ENCODE measurements at places on chromosomes 12 and 14. TPM values are rescaled to one million over a fixed set of nuclear protein-coding genes. Genes with fewer than 3 reads are reported as not detected.

- DNase-seq: no peak
Measured at GRCh38 chr12:12724421-12725085, 7.4 kb downstream of the CDKN1B start.

- peak; percentile 80 for DNase-seq
Measured at GRCh38 chr14:56002876-56003625, 115.2 kb upstream of the PELI2 start.

DNA sequence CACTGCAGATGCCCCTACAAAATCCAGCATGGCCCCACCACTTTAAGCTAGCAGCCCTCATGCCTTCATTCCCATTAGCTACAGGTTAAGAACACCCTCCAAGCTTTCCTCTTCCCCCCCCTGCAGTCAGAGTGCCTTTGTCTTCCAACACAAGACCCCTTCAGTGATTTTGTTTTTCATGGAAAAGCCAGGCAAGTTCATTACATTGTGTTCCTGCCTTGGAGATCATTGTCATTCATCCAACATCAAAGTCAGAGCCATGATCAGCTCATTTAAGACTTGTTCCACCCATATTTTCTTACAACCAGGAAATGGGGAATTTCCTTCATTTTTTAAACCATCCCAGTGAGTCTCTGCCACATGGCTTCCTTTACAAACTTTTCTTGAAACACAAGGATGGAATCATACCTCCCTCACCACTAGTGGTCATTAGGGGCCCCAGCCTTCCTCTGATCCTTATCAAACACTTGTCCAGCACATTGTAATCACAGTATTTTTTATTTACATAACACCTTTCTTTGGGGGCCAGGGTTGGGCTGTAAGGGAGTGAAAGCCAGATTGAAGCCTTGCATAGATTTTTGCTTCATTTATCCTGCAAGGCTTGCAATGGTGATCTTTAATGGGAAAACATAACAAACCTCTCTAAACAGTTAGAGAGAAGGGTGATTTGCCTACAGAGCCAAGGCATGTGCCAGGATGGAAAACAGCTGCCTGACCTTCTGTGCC is 765.3 kb downstream of the MED13L start:
- no peak for DNase-seq

The OR4Q3 gene
- total RNA-seq: not detected

The JPH4 gene
- total RNA-seq: 0.25 TPM

Data from activated CD8-positive, alpha-beta T cell treated with anti-CD3 and anti-CD28 coated beads for 36 hours (primary cell).